ENCODE measurements at places on chromosomes 7 and 10.

GRCh38 chr10:69703256-69703655, 73.2 kb downstream of the FAM241B start:
- DNase-seq = no peak

- DNase-seq = no peak
Measured at GRCh38 chr10:29962166-29962850, 97.1 kb downstream of the JCAD start.

DNA sequence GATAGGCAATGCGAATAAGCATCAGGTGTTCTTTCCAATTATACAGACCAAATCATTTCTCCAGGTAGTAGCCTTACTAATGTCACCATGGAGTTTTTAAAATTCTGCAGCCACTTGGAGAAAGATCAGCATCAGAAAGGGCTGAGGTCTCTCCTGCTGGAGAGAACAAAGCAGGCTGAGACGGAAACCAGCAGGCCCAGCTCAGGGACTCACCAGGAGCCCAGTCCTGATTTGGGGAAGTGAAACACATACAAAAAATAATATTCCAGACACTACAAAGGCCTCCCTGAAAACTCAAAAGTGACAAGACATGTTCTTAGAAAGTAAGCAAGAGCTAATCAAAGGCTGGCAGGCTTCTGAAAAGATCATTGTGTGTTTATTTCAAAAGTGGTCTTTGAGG, 207.1 kb upstream of the GHITM start:
- DNase-seq = no peak

- DNase-seq = no peak
Measured at GRCh38 chr7:26011039-26011696, 140.8 kb upstream of the NFE2L3 start.

DNA sequence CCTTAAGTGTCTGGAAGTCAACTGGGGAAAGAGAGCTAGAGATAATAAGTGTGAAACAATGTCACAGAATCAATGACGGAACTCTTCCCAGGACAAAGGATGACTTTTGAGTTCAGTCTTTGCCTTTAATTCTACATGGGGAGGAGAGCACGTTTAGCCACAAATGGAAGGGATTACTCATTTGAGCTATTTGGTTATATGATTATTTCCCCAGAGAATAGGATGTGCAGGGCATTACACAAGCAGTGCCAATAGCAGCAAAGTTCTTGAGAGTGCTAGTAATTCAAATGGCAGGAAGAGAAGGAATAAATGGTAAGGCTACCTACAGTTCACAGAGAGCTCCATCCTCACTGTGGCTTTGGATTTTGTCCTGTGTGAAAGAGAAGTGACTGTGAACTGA, 6.0 kb downstream of the EGFR start:
- no peak for DNase-seq

- no peak for DNase-seq
Measured at GRCh38 chr10:50250096-50250854, 1.0 kb downstream of the ASAH2 start.

DNA sequence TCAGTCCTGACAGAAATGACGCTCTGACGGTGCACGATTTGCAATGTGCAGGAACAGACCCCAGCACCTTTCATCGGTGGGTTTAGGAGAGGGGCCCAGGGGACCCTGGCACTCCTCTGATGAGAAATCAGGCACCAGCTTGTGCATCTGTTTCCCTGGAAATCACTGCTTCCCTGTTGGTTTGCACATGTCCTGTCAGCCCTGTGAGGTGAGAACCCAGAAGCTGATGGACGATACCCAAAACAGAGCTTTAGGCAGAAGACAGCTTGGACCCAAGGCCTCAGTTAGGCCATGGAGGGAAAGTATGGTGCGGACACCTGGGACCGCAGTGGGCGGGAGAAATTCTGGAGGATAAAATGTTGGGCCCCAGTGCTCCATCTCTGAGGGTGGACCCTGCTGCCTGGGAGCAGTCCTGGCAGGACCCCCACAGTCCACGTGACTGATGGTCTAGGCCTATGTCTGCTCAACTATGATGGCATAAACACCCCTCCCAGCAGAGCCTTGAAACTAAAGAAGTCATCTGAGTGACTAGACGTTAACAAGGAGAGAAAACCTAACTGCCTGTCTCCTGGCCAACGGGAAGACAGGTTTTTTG, 242.8 kb downstream of the PTPRN2 start:
- DNase-seq = no peak

DNA sequence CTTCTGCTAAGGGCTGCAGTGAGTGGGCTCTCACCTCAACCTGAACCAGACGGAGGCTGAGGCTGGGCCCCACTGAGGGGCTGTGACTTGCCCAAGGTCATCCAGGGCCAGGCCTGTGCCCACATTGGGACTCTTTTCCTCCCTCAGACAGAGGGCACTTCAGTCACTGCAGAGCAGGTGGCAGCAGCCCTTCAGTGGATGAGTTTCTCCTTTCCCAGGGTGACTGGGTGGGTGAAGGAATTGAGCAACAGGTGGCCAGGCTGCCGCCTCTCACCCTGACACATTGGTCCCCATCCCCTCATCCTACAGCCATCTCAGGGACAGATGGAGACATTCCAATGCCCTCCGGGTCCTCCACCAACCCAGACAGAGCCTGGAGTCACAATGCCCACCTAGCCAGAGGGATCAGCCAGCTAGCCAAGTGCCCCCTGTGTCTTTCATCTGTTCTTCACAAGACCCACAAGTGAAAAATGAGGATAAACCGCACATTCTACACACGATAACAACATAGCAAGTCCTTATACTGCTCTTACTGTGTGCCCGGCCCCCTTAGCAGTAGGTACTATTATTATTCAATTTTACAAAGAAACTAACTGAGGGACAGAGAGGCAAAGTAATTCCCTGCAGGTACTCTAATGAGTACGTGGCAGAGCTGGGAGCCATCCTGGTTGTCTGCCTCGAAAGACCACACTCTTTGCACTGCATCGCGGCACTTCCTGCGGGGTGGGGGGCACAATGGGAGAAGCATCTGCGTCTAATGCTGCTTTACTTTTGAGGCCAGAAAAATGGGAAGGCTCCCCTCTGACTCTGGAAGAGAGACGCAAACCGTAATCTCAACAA, 1.7 kb upstream of the SLC18A3 start:
- no peak for DNase-seq

DNA sequence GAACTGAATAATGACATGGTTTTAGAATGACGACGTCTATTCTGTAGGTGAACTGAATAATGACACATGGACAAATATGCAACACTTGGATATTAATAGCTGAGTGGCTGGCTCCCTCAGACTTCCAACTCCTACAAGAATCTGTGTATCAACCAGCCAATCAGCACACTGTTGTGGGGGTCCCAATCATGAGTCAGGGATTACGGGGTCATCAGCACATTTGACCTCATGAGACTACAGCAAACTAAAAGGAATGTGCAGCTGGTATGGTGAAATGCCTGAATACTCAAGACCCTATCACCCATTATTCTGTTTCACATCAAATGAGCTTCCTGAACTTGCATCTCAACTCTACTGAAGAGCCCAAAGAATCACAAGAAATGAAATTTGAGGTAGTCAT, 192.5 kb downstream of the ANK3 start:
- DNase-seq = no peak

GRCh38 chr10:30185916-30186315, 126.5 kb upstream of the JCAD start:
- no peak for DNase-seq

- DNase-seq = no peak
Measured at GRCh38 chr10:30456266-30456665, 22.3 kb downstream of the MAP3K8 start.

DNA sequence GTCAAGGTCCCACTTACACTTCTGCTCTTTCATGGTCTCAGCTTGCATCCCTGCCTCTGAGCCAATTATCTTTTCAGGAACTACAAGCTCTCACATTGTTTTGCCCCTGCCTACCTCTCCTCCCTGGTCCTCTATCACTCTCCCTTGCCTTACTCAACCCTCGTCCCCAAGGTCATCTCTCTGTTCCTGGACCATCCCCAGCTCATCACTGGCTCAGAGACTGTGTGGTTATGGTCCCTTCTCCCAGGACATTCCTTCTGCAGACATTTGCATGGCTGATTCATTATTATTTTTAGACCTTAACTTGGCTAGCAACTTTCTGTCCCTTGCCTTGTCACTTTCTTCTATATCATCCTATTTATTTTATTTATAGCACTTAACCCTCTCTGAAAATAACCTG, 17.8 kb upstream of the GPAM start:
- no peak for DNase-seq

DNA sequence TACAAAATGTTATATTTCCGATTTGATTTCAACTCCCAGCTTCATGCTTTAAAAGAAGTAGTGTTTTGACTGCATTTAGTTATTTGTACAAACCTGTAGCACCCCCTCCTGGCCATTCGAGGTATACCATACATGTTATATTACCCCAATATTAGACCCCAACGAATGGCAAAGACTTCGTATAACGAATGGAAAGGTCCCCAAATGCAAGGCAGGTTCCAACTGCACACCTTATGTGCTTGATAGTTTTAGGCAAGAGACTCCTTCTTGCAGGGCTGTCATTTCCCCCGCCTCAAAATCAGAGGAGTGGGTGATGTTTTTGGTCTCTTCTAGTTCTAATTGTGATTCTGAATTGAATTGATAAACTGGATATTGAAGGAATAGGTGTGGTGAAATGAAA, 101.1 kb upstream of the TARP start:
- DNase-seq = peak; percentile 45

- no peak for DNase-seq
Measured at GRCh38 chr10:33352175-33352574, 17.7 kb upstream of the NRP1 start.

GRCh38 chr7:143049362-143049761, 2.8 kb upstream of the OR6V1 start:
- DNase-seq = no peak

GRCh38 chr7:128162666-128163065, 78.4 kb upstream of the LEP start:
- DNase-seq = no peak

- no peak for DNase-seq
Measured at GRCh38 chr7:65449505-65449852, 75.8 kb downstream of the ZNF92 start.

GRCh38 chr10:103574097-103575061, 80.9 kb downstream of the NEURL1 start:
- no peak for DNase-seq

- no peak for DNase-seq
Measured at GRCh38 chr7:152435384-152436110, at the start of gene KMT2C. Gene KMT2C (minus strand): TSS chr7:152436003. CDS start chr7:152435786, 217 bp downstream.

DNA sequence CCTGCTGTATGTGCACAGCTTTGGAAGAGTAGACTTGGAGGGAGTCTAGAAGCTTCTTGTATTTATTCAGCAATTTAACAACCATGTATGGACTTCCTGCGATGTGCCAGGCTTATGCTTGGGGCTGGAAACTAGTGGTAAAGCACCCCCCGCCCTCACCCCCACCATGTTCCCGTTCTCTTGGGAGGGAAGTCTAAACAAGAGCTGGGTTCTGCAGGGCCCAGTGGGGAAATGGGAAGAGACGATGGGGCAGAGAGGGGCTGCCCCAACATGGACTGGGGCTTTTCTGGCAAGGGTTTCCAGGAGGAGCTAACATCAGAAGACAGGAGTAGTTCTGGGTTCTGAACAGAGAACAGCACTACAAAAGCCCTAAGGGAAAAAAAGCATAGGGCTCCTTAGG, 8.0 kb downstream of the RASSF4 start:
- DNase-seq = no peak

DNA sequence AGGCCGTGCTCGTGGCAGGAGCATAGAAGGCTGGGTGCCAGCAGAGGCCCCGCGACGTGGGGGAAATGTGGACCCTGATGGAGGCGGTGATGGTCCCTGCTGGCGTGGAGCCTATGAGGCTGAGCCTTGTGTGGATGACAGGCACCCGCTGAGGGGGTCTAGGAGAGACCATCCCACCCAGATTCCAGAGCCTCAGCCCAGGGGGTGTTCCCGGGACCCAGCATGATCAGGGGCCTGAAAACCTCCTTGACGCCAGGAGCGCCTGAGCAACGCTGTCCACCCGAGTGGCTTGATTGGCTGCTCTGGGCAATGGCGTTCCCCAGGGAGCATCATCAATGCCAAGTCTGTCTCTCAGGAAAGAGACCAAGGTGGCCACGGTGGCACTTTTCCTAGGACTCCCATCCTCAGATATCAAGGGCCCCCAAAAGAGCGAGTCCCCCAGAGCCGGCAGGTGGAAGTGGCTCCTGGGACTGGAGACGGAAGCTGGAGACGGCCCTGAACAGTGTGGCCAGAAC, 61.1 kb downstream of the PWWP2B start:
- DNase-seq = no peak

- DNase-seq = no peak
Measured at GRCh38 chr10:13414855-13415254, 66.8 kb upstream of the SEPHS1 start.

GRCh38 chr10:131858583-131859340, 42.0 kb upstream of the PPP2R2D start:
- DNase-seq = no peak

DNA sequence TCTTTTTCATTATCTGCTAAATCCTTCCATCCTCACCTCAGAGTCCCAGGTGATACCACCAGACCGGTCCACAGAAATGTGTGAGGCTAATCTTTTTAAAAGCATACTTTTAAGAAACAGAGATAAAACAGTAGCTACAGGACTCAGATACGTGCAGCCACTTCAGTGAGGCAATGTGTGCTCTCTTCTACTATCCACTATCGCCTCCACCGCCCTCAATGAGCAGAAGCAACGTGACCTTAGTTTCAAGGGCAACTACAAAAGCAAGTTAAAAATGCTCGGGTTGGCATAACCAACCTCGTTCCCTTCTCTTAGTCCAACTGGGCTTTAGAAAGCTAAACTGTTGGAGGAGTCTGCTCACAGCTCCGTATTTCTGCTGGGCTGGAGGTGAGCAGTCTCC, 4.2 kb downstream of the FGFR2 start:
- DNase-seq = no peak

DNA sequence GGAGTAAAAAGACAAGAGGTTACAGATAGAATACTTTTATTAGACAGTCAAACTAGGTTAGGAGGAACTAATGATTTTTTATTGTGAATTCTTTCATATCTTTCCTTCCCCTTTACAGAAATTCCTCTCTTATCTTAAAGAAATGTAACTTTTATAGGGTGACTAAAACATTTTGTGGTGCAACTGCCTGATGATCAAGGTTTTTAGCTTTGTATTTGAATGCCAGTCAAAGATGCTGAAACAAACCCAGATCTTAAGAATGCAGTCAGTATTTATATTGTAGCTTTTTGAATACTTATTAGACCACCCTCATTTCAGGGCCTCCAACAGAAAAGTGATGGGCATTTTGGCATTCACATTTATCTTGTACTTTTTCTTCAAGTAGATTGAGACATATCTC, 27.4 kb downstream of the TAX1BP1 start:
- DNase-seq = no peak

- DNase-seq = no peak
Measured at GRCh38 chr7:73799282-73800141, 29.4 kb upstream of the CLDN3 start.

- no peak for DNase-seq
Measured at GRCh38 chr10:49688920-49689319, 9.5 kb downstream of the C10orf53 start.

All from stimulated activated CD8-positive, alpha-beta memory T cell treated with anti-CD3 and anti-CD28 coated beads, Interleukin-4, amount 100 ng/mL, for 1 hour (primary cell).